SK-MEL-5 (cell line): ENCODE measurements at places on chromosomes 1 and 21.

- no peak for DNase-seq
Measured at GRCh38 chr1:187001198-187001889, 172.6 kb downstream of the PLA2G4A start.

GRCh38 chr1:17744666-17745478 lies 10.3 kb upstream of the ACTL8 start:
- peak; percentile 57 for DNase-seq

GRCh38 chr1:242745079-242745478 lies 220.6 kb upstream of the PLD5 start:
- DNase-seq: no peak

DNA sequence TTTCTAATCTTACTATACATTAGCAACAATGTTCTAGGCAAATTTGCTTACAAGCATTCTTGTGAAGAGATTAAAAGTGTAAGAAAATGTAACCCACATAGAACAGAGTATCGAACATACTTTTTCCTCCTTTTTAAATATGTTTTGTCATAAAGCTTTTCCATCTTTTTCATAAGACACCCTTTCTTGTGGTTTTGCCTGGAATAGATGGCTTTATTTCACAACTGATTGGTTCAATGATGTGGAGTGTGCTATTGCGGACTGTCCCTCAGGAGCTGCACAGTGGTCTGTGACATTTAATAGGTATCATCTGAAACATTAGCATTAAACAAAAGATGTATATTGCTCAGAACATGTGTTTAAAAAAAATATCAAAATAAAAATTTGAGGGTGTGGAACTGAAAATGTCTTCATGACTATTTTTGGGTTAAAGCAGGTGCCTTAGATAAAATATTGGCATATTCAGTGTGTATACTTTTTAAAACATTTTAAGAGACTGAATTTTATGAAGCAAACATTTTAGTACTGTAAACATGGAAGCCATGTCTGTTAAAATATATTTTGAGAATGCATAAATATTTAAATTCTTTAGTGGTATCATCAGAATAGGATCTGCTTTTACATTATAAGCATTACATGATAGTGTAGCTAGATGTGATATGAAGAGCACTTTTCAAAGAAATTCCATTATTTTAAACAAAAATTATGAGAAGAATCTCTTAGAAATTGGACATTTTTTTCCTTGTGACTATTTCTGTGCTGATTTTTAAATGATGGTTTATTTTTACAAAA lies 48.3 kb upstream of the C1orf146 start:
- DNase-seq: no peak

DNA sequence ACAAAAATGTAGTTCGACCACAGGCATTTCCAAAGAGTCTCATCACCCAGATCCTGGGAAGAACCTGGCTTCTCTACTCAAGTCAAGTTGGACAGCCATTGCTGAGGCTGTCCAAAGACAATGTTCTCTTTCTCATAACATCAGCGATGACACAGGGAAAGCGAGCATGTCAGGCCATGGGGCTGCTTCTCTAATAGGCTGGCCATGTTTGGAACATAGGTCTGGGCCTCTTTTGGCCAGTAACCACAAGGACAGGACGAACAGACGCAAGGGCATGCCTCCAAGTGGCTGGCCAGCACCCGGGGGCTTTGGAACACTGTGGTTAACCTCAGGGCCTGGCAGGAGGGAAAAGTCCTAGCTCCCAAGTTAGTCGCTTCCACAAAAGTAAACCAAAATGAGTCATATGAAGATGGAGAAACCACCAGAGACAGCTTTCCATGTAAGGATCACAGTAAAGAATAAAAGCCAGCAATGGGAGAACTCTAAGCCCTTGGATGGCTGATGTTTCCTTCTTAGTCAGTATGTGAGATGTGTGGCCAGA lies 80.6 kb upstream of the SLC44A3 start:
- peak; percentile 29 for DNase-seq

- no peak for DNase-seq
Measured at GRCh38 chr1:147756341-147756740, 4.1 kb downstream of the GJA5 start.

- no peak for DNase-seq
Measured at GRCh38 chr1:75338616-75339483, 204.7 kb downstream of the LHX8 start.

DNA sequence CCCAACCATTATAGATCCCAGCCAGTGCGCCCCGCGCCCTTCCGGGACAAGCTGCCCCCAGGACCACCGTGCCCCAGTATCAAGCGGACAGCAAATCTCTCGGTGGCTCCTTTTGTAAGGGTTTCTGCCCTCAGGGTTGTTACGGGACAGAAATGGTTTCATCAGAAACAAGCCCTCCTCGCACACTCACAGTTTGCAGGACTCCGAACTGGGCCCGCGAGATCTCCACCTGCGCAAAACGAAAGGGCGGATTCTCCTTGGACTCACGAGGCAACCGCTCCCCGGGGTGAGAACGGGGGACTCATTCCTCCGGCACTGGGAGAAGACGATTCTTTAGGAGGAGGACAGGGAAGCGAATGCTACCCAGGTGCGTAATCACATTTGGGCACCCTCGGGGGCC lies 51.1 kb upstream of the H6PD start:
- no peak for DNase-seq

- DNase-seq: no peak
Measured at GRCh38 chr1:85933961-85934360, 222.6 kb downstream of the COL24A1 start.

DNA sequence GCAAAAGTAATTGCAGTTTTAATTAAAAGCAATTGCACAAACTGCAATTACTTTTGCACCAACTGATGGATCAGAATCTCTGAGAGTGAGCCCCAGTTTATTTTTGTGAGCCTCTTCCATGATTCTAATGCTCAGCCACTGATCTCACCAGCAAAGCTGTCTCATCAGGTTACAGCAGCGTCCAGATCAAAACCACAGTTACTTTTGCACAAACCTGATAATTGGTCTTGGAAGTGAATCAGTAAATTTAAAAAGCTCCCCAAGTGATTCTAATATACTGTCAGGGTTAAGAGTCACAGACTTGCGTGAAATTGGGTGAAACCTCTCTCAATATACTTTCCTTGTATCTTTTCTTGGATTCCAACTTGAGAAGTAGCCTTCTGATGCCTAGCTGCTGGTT lies 13.5 kb upstream of the CR2 start:
- DNase-seq: no peak

DNA sequence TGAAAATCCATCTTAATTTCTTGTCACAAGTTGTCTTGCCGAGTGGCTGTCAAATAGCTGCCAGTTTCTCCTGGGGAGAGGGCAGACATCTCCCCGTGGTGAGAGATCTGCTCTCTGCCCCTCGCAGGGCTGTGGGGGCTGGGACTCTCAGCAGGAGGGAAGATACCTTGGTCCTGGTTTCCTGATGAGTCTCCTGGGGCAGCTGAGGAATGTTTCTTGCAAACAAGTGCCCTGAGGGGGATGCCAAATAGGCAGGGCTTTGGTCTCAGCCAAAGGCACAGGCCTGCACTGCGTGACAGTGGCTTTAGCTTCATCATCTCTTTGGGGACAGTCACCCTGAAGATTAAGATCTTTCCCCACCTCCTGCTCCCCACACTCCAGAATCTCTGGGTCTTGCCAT lies 40.9 kb downstream of the SYT6 start:
- no peak for DNase-seq

DNA sequence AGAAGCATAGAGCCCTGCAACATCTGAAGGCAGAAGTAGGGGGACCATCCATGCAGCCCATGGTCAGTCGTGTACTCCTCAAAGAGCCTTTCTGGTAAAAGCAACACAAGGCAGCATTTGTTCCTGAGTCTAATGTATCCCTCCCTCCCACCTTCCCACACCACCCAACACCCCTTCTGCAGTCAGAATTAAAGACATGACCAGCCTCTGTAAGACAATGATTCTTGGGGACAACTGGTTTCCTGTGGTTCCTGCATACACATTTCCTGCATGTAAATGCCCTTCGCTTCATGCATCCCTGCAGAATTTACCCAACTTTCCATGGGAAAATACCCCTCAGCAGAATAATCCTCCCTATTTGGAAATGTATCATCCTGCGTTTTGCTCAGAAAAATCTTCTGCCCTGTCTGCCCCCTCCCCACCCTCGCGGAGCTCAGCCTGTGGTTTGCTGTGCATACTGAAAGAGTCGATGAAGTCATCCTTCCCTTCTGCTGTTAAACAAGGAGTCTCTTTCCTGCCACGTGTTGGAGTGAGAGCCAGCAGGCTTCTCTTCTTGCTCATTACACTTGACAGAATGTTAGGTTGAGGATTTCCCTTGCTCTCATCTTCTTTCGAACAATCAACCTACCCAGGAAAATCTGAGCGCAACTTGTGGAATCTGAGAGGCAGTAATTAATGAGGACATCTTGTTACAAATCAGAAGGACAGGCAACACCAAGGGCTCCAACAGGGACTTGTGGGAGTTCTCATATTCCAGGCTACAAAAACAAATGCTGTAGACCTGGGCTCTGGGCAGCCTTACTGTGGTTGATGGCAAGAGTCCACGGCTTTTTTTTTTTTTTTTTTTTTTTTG lies 4.7 kb downstream of the TNN start:
- DNase-seq: peak; percentile 50

DNA sequence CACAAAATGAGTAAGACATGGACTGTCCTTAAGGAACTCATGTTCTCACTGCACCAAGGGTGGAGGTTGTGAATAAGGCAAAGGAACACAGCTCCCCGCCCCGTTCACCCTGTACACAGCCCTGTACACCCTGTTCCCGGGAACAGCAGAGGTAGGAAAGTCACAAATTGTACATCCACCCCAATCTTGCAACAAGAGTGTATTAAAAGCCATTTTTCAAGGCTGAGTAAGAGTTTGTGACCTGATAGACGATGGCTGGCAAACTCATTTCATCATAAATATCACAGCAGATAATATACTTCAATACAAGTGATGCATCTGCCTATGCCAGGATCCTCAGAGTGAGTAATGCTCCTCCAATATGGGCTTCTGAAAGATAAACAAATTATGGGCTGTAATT lies 52.5 kb upstream of the CAMK1G start:
- no peak for DNase-seq

- peak; percentile 74 for DNase-seq
Measured at GRCh38 chr1:225655509-225656258, 2.8 kb upstream of the ENAH start.

- DNase-seq: no peak
Measured at GRCh38 chr1:214557952-214558735, 6.7 kb upstream of the PTPN14 start.

DNA sequence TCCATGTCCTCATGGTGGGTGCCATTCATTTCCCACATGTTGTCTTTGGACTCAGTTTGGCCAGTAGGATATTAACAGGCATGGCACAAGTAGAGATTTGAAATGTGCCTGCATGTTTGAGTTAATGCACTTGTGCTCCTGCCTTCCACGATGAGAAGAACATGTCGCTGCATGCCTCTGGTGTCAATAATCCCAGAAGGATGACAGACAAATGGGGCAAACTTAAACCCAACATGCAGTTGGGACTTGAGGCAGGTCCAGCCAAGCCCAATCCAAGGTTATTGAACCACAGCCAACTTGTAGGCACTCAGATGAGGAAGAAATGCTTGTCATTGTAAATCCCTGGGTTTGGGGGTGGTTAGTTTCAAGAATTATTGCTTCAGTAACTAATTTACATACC lies 174.6 kb downstream of the TRIM33 start:
- no peak for DNase-seq

- no peak for DNase-seq
Measured at GRCh38 chr1:210633636-210634035, 304.9 kb downstream of the HHAT start.

DNA sequence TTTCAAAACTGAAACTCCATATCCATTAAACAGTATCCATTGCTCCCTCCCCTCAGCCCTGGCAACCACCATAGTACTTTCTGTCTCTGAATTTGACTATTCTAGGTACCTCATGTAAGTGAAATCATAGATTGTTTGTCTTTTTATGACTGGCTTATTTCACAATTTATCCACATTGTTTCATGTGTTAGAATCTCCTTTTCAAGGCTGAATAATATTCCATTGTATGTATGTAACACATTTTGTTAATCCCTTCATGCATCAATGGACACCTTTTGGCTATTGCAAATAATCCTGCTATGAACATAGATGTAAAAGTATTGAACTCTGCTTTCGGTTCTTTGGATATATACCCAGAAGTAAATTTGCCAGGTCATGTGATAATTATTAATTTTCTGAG lies 37.5 kb downstream of the AGO3 start:
- no peak for DNase-seq

DNA sequence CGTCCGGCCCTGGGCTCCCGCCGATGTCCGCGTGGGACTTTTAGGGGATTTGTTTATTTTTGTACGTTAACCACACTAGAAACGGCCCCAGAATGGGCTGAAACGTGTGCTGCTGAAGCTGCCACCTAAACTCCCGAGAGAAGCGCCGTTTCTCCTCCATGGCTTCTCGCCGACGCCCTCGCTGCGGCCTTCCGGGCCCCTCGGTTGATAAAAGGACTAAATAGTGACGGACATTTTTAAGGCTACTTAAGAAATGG lies 678 bp upstream of the PTTG1IP start:
- no peak for DNase-seq

GRCh38 chr1:201119206-201120197 lies 7.3 kb upstream of the CACNA1S start:
- DNase-seq: peak; percentile 68

- no peak for DNase-seq
Measured at GRCh38 chr1:230415405-230416132, 10.6 kb downstream of the PGBD5 start.

- DNase-seq: peak; percentile 62
Measured at GRCh38 chr1:176843352-176844297, 320.9 kb downstream of the ASTN1 start.

GRCh38 chr1:186775881-186776560 lies 52.7 kb upstream of the PLA2G4A start:
- no peak for DNase-seq

GRCh38 chr1:215055281-215055935 lies 27.1 kb upstream of the KCNK2 start:
- no peak for DNase-seq

DNA sequence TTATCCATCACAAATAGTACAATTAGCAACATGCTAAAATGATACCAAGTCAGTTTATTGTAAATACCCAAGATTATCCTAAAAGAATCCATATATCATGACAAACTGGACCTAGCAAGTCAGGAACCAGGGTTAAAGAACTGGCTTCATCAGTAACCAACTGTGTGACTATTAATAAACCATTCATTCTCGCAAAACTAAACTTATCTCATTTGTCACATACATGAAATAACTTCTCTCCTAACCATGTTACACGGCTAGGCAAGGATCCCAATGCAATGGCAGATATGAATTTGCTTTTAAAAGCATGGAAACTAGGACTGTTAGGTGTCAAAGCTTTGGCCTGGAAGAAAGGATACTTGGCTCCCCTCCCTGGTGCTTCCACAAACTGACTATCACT lies 29.4 kb downstream of the CYP2J2 start:
- no peak for DNase-seq

GRCh38 chr1:55958498-55958897 lies 620.9 kb downstream of the PLPP3 start:
- no peak for DNase-seq
